ENCODE measurements at places on chromosomes 1 and 21. TPM values are rescaled to one million over a fixed set of nuclear protein-coding genes. Genes with fewer than 3 reads are reported as not detected.

- peak; percentile 40 for DNase-seq
Measured at GRCh38 chr1:93817819-93818569, 61.0 kb downstream of the DNTTIP2 start.

DNA sequence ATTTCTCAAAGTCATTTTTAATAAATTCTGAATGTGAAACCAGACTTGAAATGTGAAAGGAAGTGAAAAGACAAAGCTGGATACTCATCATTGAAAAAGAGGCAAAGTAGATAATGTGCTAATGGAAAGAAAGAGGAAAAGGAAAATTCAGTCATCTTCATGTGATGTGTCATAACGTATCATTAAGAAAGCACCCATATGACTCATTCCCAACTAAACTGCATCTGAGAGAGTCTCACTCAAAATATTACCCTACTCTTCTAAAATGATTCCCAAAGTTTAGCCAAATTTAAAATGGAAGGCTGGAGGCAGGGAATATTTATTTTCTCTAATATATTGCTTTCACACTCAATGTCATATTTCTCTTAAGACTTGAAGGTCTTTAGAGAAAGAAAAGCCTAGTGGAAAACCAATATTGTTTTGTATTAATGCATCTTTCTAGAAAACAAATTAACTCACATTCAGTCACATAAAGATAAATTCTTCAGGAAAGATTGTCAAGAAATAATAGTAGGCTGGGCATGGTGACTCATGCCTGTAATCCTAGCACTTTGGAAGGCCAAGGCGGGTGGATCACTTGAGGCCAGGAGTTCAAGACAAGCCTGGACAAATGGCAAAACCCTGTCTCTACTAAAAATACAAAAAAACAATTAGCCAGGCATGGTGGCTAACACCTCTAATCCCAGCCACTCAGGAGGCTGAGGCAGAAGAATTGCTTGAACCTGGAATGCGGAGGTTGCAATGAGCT is 129.9 kb downstream of the SLC30A10 start:
- DNase-seq: peak; percentile 76

DNA sequence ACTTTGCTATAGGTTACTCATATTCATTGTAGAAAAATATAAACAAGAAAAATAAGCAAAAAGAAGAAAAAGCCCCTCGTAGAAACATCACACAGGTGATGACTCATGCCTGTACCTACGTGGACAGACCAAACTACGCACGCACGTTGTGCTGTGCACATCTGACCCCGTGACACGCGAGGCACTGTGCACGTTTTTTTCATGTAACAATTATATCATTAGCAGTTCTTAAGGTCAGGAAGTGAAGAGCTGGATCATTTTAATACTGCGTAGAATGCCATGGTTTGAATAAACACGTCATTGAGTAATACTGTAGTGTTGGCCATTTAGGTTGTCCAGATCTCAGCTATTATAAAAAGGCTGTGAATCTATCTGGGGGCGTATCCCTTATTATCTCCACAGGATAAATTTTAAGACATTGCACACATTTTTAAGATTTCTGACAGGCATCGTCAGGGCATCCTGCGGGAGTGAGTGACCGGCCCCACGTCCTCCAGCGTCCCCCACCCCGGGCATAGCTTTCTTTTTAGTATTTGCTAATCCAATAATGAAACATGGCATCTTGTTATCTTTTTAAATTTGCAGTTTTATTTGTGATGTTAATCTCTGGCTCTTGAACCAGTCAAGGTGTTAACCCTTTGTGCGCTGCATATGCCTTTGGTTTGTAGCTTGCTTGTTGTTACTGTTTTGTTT is 23.4 kb upstream of the ADARB1 start:
- peak; percentile 35 for DNase-seq

SH2D1B gene
- total RNA-seq: 0.71 TPM

RGS1 gene
- not detected for total RNA-seq

Measured in M059J (cell line).